Caki2 (cell line): ENCODE measurements at places on chromosomes 1 and 21. TPM values are rescaled to one million over a fixed set of nuclear protein-coding genes. Genes with fewer than 3 reads are reported as not detected.

The SPRR2E gene
- not detected in 2 replicates for total RNA-seq

The TTC22 gene
- total RNA-seq: not detected in 2 replicates

The PDE4B gene
- total RNA-seq: not detected in 2 replicates

DNA sequence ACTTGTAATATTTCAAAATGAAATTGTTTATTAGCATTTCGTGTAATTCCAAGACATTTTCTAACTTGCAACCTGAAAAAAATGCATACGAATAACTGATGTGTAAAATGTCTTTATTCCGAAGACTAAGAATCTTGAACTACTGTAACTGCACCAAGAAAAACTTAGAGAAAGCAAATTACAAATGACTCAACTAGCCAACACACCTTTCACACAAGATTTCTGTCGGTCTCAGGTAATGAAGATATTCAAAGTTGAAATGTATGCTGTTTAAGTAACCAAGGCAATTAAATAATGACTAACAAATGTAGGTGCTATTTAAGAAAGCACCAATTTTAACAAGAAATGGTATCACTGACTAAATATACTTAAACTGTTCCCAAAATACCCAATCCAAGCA is 2.1 kb downstream of the CLSTN1 start:
- no peak for DNase-seq

- DNase-seq: no peak
Measured at GRCh38 chr1:13793088-13793730, 93.2 kb downstream of the PRDM2 start.

- no peak for DNase-seq
Measured at GRCh38 chr1:109886827-109887226, 23.8 kb upstream of the CSF1 start.

DNA sequence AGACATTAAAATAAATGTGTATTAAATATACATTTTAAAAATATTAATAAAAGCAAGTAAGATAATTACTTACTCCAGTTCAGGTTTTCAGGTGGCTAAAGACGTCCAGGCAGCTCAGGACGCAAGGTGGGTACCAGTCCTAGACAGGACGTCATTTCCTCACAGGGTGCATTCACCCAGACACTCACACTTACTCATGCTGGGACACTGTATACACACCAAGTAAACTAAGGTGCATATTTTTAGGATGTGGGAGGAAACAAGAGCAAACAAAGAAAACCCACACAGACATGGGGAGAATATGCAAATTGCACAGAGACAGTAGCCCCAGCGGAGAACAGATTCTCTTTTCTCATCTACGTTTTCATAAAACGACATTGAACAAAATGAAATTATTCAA is 457.9 kb downstream of the BRINP3 start:
- DNase-seq: peak; percentile 66
